ENCODE measurements at places on chromosomes 7 and 10.

- H3K27me3 ChIP-seq: peaks cover 3% of the 10 kb centered on the region
- H3K4me1 ChIP-seq: no peaks in the 10 kb centered on the region
- H3K4me3 ChIP-seq: no peak overlapping the region
- H3K27ac ChIP-seq: no peak overlapping the region
- DNase-seq: no peak
Observed at GRCh38 chr10:71158902-71159301, 53.5 kb upstream of the UNC5B start.

GRCh38 chr7:100975371-100975821 is 6.0 kb downstream of the MUC12 start:
- H3K4me3 ChIP-seq: no peak overlapping the region
- no peaks in the 10 kb centered on the region for H3K27me3 ChIP-seq
- no peak for DNase-seq
- H3K27ac ChIP-seq: no peak overlapping the region
- H3K4me1 ChIP-seq: no peaks in the 10 kb centered on the region

DNA sequence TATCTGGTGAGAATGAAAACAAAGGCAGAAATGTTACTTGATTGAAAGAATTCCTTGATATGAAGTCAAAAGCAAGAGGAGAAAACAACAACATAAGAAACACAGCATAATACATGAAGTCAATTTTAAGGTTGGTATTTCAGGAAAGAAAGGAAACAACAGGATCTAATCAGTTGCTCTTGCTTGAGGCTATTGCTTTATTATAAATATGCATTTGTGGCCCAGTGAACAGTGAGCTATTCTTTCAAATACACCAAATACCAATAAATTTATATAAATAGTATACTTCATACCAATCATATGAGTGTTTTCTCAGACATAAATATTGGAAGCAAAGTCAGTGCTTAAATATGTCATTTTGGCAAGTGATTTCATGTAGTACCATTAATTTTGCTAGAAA is 806.6 kb downstream of the NXPH1 start:
- H3K4me3 ChIP-seq: no peak overlapping the region
- no peaks in the 10 kb centered on the region for H3K27me3 ChIP-seq
- no peak for DNase-seq

GRCh38 chr10:31982111-31982510 is 53.5 kb upstream of the ARHGAP12 start:
- no peak overlapping the region for H3K4me3 ChIP-seq
- no peaks in the 10 kb centered on the region for H3K27me3 ChIP-seq
- DNase-seq: no peak
- H3K36me3 ChIP-seq: no peaks in the 10 kb centered on the region

- no peaks in the 10 kb centered on the region for H3K36me3 ChIP-seq
- H3K27me3 ChIP-seq: no peaks in the 10 kb centered on the region
- no peak overlapping the region for H3K4me3 ChIP-seq
- no peaks in the 10 kb centered on the region for H3K4me1 ChIP-seq
- no peak for DNase-seq
Observed at GRCh38 chr10:127774766-127775559, 38.0 kb downstream of the FOXI2 start.

DNA sequence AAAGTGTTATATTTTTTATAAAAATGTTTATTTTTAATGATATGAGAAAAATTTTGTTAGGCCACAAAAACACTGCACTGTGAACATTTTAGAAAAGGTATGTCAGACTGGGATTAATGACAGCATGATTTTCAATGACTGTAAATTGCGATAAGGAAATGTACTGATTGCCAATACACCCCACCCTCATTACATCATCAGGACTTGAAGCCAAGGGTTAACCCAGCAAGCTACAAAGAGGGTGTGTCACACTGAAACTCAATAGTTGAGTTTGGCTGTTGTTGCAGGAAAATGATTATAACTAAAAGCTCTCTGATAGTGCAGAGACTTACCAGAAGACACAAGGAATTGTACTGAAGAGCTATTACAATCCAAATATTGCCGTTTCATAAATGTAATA is 64.8 kb upstream of the CAPZA2 start:
- H3K36me3 ChIP-seq: peaks cover 13% of the 10 kb centered on the region
- no peak overlapping the region for H3K4me3 ChIP-seq
- H3K27ac ChIP-seq: peak overlapping the region; percentile 27
- H3K4me1 ChIP-seq: peaks cover 42% of the 10 kb centered on the region

- H3K4me1 ChIP-seq: no peaks in the 10 kb centered on the region
- H3K4me3 ChIP-seq: no peak overlapping the region
- no peaks in the 10 kb centered on the region for H3K27me3 ChIP-seq
Observed at GRCh38 chr10:116316503-116316902, 7.7 kb upstream of the CCDC172 start.

GRCh38 chr10:98694883-98695282 is 248.1 kb upstream of the HPS1 start:
- no peak overlapping the region for H3K4me3 ChIP-seq
- no peak overlapping the region for H3K27ac ChIP-seq
- no peaks in the 10 kb centered on the region for H3K36me3 ChIP-seq
- no peaks in the 10 kb centered on the region for H3K4me1 ChIP-seq
- no peak for DNase-seq
- no peaks in the 10 kb centered on the region for H3K27me3 ChIP-seq

- H3K27ac ChIP-seq: no peak overlapping the region
- no peak for DNase-seq
- H3K4me1 ChIP-seq: no peaks in the 10 kb centered on the region
- no peaks in the 10 kb centered on the region for H3K36me3 ChIP-seq
- no peaks in the 10 kb centered on the region for H3K27me3 ChIP-seq
- H3K4me3 ChIP-seq: no peak overlapping the region
Observed at GRCh38 chr7:21300692-21301091, 127.2 kb upstream of the SP4 start.

GRCh38 chr10:125859128-125859817 is 21.8 kb downstream of the DHX32 start:
- no peak for DNase-seq
- no peaks in the 10 kb centered on the region for H3K27me3 ChIP-seq
- H3K27ac ChIP-seq: no peak overlapping the region
- H3K36me3 ChIP-seq: peaks cover 7% of the 10 kb centered on the region
- H3K4me1 ChIP-seq: no peaks in the 10 kb centered on the region
- H3K4me3 ChIP-seq: no peak overlapping the region

GRCh38 chr7:100483722-100484672 is at the start of gene NYAP1:
Gene NYAP1, plus strand, starts transcription at chr7:100483927. Its CDS starts 1,385 bp downstream, at chr7:100485312.
- no peaks in the 10 kb centered on the region for H3K27me3 ChIP-seq
- H3K4me1 ChIP-seq: peaks cover 3% of the 10 kb centered on the region
- H3K36me3 ChIP-seq: no peaks in the 10 kb centered on the region
- no peak within 1 kb of the TSS for H3K27ac ChIP-seq
- no peak for DNase-seq
- H3K4me3 ChIP-seq: peak within 1 kb of the TSS; percentile 53

- H3K27me3 ChIP-seq: no peaks in the 10 kb centered on the region
- H3K27ac ChIP-seq: no peak overlapping the region
Observed at GRCh38 chr10:58480321-58480720, 32.4 kb upstream of the BICC1 start.

DNA sequence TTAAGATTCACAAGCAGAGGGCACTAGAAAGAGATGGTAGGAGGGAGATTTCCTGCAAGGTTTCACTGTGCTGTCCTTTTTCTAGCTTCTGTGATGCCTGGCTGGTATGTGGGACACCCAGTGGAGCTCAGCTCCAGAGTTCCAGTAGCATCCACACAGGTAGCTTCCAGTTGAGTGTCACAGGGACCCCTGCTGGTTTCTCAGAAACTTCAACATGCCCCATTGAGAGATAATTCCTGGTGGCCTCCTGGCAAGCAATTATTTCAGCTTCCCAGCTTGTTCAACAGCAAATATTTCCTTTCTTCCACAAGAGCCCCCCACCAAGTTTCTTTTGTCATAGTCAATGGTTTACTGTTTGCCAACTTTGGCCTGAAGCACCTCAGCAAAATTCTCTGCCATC is 858.7 kb downstream of the REEP3 start:
- DNase-seq: no peak
- no peaks in the 10 kb centered on the region for H3K27me3 ChIP-seq
- no peaks in the 10 kb centered on the region for H3K4me1 ChIP-seq

GRCh38 chr7:158384746-158385145 is 202.9 kb downstream of the PTPRN2 start:
- H3K27me3 ChIP-seq: no peaks in the 10 kb centered on the region
- H3K36me3 ChIP-seq: no peaks in the 10 kb centered on the region
- no peak overlapping the region for H3K27ac ChIP-seq
- H3K4me3 ChIP-seq: no peak overlapping the region
- DNase-seq: no peak

DNA sequence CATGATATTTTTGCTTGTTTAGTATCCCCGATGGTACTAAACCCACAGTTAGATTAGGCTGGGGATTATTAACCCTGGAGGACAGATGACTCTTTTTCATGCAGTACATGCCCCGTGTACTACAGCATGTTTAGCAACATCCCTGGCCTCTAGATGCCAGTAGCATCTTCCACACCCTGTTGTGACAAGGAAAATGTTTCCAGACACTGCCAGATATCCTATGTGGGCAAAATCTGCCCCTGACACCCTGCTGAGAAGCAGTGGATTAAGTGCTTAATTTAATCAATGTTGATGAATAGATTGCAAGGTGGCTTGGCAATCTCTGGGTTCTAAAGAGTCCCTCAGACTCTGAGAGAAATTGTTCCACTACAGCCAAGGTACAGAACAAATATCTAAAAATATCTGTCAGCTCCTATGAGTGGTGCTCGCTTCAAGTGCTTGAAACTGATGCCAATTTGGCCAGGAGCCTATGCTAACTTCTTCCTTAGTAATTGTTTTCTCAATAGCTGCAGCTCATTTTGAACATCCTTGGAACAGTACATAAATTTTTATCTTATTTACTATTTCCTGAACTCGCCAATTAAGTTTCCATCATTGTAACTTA is 247.0 kb downstream of the SORCS1 start:
- DNase-seq: no peak
- no peaks in the 10 kb centered on the region for H3K27me3 ChIP-seq
- no peaks in the 10 kb centered on the region for H3K36me3 ChIP-seq
- H3K27ac ChIP-seq: no peak overlapping the region
- no peak overlapping the region for H3K4me3 ChIP-seq
- no peaks in the 10 kb centered on the region for H3K4me1 ChIP-seq

DNA sequence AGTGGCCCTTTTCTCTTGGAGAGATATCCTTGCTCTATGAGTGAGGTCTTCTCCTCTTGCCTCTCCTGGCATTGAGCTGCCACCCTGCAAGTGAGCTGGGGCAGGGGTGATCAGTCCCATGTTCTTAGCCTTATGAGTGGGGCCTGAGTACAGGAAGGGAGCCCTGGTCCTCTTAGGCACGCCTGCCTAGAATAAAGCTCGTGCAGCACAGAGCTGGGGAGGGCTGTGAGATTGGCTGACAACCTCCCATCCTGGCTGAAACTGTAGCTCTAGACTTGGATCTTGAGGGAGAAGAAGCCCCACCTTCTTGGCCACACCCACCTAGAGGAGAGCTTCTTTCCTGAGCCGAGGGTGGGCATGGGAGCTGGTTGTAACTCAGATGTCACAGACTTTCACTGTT is 305.0 kb upstream of the ZNF32 start:
- no peak overlapping the region for H3K27ac ChIP-seq
- H3K4me3 ChIP-seq: no peak overlapping the region
- H3K36me3 ChIP-seq: no peaks in the 10 kb centered on the region
- no peaks in the 10 kb centered on the region for H3K27me3 ChIP-seq

GRCh38 chr10:123573236-123574108 is 92.7 kb upstream of the GPR26 start:
- DNase-seq: peak; percentile 92
- peaks cover 10% of the 10 kb centered on the region for H3K4me1 ChIP-seq
- no peak overlapping the region for H3K27ac ChIP-seq
- H3K27me3 ChIP-seq: peaks cover 14% of the 10 kb centered on the region

GRCh38 chr10:43292755-43293676 is 26.2 kb upstream of the RASGEF1A start:
- no peak for DNase-seq
- no peak overlapping the region for H3K4me3 ChIP-seq
- no peaks in the 10 kb centered on the region for H3K36me3 ChIP-seq
- H3K4me1 ChIP-seq: peaks cover 1% of the 10 kb centered on the region
- no peak overlapping the region for H3K27ac ChIP-seq

DNA sequence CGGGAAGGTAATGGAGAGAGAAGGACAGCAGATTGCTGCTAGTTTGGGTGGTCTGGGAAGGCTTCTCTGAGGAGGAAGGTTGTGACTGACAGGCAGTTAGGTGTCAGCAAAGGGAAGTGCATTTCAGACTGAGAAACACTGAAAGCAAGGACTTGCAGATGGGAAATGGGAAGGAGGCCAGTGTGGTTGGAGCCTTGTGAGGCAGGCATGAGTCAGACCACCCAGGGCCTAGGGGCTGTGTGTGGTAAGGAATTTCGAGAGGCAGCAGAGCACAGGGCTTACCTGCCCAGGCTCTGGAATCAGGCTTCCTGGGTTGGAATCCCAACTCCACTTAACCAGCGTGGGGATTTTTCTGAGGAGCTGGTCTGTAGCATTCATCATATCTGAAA is 53.5 kb downstream of the NRF1 start:
- H3K4me1 ChIP-seq: peaks cover 14% of the 10 kb centered on the region
- H3K36me3 ChIP-seq: no peaks in the 10 kb centered on the region
- H3K4me3 ChIP-seq: no peak overlapping the region
- H3K27me3 ChIP-seq: no peaks in the 10 kb centered on the region

Data from keratinocyte (primary cell).